H4 (cell line): ENCODE measurements at places on chromosomes 16 and 17. TPM values are rescaled to one million over a fixed set of nuclear protein-coding genes. Genes with fewer than 3 reads are reported as not detected.

Gene MFAP4
- 122 and 168 TPM in 2 replicates for total RNA-seq

Gene GNGT2
- total RNA-seq: 0.87 TPM in 1 of 2 replicates, not detected in the other

- DNase-seq: no peak
Measured at GRCh38 chr16:28604186-28604565, 5.7 kb downstream of the SULT1A1 start.

GRCh38 chr17:21286066-21286770, 1.7 kb downstream of the MAP2K3 start:
- DNase-seq: peak; percentile 97

DNA sequence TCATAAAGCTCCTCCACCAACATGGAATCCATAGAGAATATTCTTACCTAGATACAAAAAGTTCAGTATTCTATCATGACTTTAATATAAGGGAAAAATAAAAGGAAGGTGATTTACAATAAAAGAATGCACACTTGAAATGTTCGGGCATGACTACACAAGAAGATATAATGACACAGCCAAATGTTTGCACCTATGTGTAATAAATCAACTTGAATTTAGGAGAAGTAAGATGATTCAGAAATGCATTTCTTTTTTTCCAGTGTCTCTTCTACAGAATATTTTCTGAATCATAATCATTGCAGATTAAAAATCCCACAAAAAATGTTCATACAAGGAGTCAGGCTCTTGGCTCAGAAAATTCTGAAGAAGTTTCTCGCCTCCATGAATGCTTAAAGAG, 404.0 kb upstream of the HSBP1 start:
- no peak for DNase-seq

DNA sequence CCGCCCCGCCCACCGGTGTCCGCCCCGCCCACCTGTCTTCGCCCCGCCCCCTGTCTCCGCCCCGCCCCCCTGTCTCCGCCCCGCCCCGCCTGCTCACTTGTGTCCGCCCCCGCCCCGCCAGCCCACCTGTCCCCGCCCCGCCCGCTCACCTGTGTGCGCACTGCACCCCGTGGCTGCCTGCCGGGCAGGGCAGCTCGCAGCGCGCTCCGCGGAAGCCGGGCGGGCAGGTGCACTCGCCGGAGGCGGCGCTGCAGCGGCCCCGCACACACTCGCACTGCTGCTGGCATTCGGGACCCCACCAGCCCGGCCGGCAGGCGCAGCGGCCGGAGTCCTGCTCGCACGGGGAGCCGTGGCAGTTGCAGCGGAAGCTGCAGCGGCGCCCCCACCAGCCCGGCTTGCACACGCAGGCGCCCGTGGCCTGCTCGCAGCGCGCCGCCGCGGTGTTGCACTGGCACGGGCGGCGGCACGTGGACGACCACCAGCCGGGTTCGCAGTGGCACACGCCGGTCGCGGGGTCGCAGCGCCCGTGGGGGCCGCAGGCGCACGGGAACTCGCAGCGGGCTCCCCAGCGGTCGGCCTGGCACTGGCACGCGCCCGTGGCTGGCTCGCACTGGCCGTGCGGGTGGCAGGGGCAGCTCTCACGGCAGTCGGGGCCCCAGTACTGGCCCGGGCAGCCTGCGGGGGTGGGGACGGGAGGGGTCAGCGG, 2.1 kb downstream of the SCARF1 start:
- no peak for DNase-seq

DNA sequence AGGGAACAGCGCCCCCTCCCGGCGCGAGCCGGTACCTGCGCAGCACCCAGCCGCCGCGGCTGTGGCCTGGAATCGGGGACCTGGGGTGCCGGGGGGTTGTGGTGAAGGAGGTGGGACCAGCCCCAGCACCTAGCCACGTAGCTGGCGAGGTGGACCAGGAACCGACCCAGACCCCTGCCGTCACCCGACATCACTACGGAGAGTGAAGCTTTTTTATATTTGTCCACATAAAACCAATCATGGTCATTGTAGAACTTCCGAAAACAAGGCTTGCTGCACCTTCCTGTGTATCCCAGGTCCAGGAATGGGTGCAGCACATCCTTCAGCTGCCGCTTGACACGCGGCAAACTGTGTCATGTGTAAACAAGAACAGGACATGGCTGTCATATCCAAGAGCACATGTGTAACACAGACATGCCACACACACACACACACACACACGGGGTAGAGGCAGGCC, 1.3 kb downstream of the HBQ1 start:
- no peak for DNase-seq

DNA sequence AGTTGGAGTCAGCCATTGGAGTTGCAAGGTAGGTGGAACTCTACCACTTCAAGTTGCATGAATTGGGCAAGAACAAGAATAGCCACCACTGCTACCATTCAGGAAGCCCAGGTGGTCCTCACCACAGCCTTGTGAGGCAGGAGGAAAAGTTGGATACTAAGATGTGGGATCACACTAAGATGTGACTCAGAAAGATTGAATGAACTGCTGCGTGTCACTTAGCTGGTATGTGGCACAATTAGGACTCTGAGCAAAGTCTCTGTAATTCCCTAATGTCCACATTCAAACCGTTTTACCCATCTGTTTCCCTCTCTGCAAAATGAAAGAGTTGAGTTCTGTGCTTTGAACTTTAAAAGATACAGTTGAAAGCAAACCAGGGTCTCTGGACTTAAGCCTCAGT, 44.7 kb upstream of the HS3ST3A1 start:
- DNase-seq: no peak

- DNase-seq: no peak
Measured at GRCh38 chr17:332558-333322, 19.9 kb downstream of the RPH3AL start.

DNA sequence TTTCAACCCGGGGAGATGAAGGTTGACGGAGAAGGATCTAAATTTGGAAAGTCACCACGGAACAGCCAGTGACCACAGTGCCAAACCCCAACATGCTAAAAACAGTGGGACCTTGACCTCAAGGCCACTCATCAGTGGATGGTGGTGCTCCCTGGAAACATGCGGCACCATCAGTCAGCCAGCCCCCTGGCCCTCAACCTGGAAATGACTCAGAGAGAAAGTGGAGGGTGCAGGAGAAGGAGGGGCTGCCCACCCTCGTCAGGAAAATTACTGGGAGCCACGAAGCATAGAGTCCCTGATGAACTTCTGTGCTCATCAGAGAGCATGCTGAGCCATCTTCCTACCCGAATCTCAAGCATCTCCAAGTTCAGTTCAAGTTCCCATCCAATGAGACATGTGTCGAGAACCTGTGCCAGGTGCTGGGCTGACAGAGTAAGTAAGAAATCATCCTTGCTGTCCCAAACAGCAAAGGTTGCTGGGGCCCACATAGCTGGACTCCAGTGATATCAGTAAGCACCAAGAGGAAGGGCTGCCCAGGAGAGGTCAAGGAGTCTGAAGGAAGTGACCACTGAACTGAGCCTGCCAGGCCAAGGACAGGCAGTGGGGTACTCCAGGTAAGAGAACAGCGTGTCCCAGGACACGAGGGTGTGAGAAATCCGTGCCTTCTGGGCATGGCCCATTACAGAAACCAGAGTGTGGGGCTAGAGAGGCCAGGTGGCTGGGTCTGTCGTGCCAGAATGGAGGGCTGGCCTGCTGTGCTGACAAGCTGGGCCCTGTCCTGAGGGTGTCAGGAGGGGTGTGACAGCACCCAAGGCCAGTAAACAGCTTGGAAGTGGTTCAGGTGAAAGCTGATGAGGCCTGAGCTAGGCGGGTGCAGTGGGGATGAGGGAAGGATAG, 5.2 kb downstream of the PECAM1 start:
- DNase-seq: peak; percentile 95

DNA sequence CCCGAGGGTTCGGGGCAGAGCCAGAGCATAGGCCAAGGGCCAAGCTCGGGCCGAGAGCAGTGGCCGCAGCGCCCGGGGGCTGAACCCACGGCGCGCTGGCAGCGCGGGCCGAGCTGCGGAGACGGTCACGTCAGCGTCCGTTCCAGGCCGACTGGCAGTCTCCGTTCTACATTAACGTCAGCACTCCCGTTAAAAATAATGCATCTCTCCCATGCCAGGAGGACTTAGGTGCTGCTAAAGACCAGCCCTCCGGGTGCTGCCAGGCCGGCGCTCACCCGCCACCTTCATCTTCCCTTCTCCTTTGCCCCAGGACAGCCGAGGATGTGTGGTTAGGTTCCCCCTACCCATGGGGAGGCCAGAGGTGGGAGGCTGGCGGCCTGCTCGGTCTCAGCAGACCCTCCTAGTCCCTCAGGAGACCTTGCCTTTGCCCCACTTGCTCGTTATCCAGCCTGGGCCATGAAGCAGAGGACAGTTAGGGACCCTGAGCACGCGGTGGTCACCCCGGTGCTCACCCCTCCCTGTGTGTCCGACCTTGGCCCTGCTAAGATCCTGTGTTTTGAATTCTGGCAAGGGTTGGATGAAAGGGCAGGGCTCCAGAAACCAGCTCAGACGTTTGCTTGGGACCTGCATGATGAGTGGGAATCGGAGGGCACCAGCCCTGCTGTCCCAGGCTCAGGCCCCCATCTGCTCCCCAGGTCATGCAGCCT, 572 bp downstream of the MPG start:
- DNase-seq: no peak

GRCh38 chr16:80463326-80463725, 77.5 kb upstream of the DYNLRB2 start:
- DNase-seq: no peak

- no peak for DNase-seq
Measured at GRCh38 chr17:43713494-43714162, 45.0 kb downstream of the SOST start.

DNA sequence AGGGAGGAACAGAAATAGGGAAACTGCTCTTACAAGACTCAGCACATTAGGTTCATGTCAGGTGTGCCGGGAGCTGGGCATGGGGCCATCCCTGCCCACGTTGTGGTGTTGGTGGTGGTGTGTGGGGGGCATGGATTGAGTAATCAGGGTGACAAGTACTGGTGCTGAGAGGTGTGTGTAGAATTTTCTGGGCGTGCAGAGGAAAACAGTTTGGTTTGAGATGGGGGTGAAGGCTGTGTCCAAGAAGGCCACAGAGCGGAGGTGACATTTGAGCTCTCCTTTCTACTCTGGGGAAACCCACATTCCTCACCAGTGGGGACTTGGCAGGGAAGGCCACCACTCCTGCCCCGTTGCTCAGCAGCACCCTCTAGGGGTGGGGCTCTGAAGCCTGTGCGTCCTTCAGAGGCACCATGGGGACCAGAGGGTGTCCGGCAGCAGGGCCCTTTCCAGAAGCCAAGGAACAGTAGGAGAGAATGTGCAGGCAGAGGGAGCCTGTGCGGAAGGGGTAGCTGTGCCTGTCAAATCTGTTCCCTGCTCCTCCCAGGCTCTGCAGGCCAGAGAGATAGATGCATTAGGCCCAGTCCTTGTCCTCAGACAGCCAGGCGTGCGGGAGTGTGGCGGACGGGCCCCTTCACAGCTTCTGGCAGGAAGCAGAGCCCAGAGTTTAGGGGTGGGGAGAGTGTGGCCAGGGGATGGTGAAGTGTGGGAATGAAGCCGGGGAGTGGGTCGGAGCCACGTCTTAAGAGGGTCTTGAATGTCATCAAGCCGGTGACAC, 48.7 kb upstream of the GSE1 start:
- DNase-seq: no peak

GRCh38 chr16:7584561-7584960, 251.9 kb downstream of the RBFOX1 start:
- no peak for DNase-seq

DNA sequence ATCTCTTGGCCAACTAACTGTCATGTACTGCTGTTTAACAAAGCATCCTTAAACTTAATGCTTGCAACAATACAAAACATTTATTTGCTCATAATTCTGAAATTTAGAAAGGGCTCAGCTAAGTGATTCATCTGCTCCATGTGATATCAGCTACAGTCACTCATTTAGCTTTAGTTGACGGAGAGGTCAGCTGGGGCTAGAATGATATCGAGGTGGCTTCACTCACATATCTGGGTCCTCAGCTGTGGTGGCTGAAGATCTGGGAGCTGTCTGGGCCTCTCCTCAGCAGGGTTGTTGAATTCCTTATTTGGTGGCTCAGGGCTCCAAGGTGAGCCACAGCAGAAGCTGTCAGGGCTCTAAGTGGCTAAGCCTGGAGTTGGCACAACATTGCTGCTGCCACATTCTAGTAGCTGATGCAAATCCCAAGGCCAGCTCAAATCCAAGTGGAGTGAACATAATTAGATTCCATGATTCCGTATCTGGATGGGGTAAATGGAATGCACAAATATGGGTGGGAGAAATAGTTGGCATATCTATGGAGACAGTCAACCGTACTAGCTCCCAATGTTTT, 62.8 kb downstream of the HS3ST3A1 start:
- DNase-seq: no peak

DNA sequence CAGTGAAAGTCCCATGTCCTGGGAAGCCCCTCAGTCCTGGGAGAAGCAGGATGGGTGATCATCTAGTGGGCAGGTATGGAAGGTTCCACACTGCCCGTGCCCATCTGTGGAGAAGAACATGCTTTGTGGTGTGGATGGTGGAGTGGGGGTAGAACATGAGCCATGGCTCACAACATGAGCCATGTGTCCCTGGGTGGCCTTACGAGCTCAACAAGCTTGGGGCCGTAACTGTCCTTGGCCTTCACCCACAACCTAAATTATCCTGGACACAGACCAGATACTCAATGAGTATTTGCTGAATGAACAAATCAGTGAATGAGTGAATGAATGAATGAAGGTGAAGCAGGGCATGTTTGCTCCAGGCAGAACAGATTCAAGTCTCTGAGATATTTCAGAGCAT, 13.5 kb downstream of the SOX8 start:
- DNase-seq: no peak

DNA sequence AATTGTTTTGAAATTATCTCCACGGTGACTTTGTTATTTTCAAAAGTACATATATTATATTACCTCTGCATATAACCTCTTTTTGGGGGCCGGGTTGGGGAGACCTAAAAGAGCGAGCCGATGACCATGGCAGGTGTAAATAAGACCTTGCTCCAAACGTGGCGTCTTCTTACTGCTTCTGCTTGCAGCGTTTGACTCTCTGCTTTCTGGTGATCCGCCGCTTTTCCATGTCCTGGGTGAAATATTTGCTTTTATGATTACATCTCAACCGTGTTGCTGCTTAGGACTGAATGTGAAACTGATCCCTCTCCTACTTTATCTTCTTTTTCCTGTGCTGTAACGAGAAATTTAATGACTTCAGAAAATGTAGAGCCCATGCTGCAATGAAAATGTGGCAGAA, 18.1 kb downstream of the ATMIN start:
- no peak for DNase-seq

DNA sequence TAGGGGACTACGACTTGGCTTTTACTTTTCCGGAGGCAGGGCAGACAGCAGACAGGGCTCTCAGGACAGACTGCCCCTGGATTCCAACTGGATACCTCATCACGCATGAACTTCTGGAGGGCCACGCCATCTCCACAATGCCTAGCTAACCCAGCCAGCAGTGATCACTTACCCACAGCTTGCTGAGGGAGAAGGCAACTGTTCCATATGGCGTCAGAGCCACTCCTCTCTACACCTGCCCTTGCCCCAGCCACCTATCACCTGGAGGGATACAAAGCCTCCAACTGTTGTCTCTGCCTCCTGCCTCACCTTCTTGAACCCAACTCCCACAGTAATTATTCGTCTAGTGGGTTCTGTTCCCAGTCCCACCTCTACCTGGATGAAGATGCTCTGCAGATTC, 8.8 kb downstream of the MYO19 start:
- no peak for DNase-seq

- DNase-seq: no peak
Measured at GRCh38 chr17:4719684-4720221, 9.3 kb downstream of the ARRB2 start.
